ENCODE measurements at places on chromosomes 11 and 22. TPM values are rescaled to one million over a fixed set of nuclear protein-coding genes. Genes with fewer than 3 reads are reported as not detected.

The OR6T1 gene
- total RNA-seq, result not detected

The SLC22A8 gene
- not detected for total RNA-seq

The KCNK4 gene
- 0.17 TPM for total RNA-seq

The CASP5 gene
- total RNA-seq, result not detected

The ME3 gene
- 44.9 TPM for total RNA-seq

The ANGPTL5 gene
- total RNA-seq, result 1.3 TPM

The MRGPRX4 gene
- total RNA-seq, result not detected

The C11orf42 gene
- total RNA-seq, result not detected

The CRYBB1 gene
- not detected for total RNA-seq

The ART5 gene
- total RNA-seq, result not detected

The H19 gene
- 2.9 TPM for total RNA-seq

The MAP6 gene
- 1.2 TPM for total RNA-seq

The PYGM gene
- total RNA-seq, result 1.3 TPM

The LYVE1 gene
- not detected for total RNA-seq

The YPEL4 gene
- total RNA-seq, result 2.6 TPM

The IFITM10 gene
- total RNA-seq, result 0.58 TPM

The CYTH4 gene
- total RNA-seq, result 0.29 TPM

The USH1C gene
- not detected for total RNA-seq

The OR6A2 gene
- 0.73 TPM for total RNA-seq

The CRY2 gene
- total RNA-seq, result 22.2 TPM

The FXYD2 gene
- 0.33 TPM for total RNA-seq

The OR4A15 gene
- total RNA-seq, result not detected

The HMOX1 gene
- 217 TPM for total RNA-seq

The OR56A1 gene
- total RNA-seq, result under 0.01 TPM

The DDT gene
- total RNA-seq, result 120 TPM

The ARHGAP42 gene
- 6.3 TPM for total RNA-seq

The SYT9 gene
- not detected for total RNA-seq

The LMNTD2 gene
- 0.33 TPM for total RNA-seq

The IGLL5 gene
- total RNA-seq, result not detected

The SHANK2 gene
- total RNA-seq, result 4.5 TPM

The KRTAP5-10 gene
- total RNA-seq, result not detected

The APOBEC3G gene
- total RNA-seq, result 15.3 TPM

The OR10A2 gene
- not detected for total RNA-seq

The GRM5 gene
- total RNA-seq, result not detected

The STT3A gene
- total RNA-seq, result 192 TPM

The NPAS4 gene
- total RNA-seq, result 0.29 TPM

The ARAP1 gene
- total RNA-seq, result 114 TPM

The ASPHD2 gene
- 2.2 TPM for total RNA-seq

The BSCL2 gene
- 49.5 TPM for total RNA-seq

The CDK2AP2 gene
- 15.2 TPM for total RNA-seq

The ACTN3 gene
- 0.17 TPM for total RNA-seq

The PNPLA3 gene
- 9.9 TPM for total RNA-seq

The CRYAB gene
- 48.3 TPM for total RNA-seq

The KCNC1 gene
- 0.17 TPM for total RNA-seq

The CLCF1 gene
- 3.1 TPM for total RNA-seq

The PGA4 gene
- total RNA-seq, result not detected

The UBQLN3 gene
- total RNA-seq, result 0.15 TPM

The C2CD3 gene
- total RNA-seq, result 11.4 TPM

The OR5P2 gene
- not detected for total RNA-seq

All from smooth muscle cell of trachea (primary cell).